ENCODE measurements at places on chromosomes 16 and 17.

DNA sequence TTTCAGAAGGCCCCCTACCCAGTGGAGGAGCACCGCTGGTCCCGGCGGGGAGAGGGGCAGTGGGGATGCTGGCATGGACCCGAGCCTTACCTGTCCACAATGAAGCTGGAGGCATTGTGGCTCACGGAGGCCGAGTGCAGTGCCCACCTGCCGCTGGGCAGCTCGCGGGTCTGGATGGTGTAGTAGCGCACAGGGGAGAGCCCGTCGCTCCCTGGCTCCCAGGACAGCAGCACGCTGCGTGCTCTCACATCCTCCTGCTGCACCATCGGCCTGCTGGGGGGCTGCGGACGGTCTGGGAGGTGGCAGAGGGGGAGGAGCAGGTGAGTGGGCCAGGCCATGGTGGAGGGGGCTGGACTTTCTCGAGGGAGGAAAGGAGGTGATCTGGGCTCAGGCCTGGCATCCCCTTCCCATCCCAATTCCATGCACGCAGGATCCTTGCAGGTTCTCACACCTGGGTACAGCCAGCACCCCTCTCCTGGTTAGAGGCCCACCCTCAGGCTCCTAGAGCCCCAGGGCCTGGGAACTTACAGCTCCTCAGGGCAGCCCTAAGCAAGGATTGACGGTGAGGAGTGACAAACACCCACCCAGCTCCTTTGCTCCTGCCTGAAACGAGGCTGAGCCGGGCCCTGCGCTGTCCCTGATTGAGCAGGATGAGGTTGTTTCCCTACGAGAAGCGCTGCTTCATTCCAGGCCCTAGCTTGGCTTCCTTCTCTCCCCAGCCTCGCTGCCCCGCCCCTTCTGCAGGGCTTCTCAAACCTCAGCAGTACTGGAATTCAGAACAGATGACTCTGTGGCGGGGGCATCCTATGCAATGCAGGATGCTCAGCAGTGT lies 76.2 kb upstream of the CDC42EP4 start:
- peak; percentile 69 for DNase-seq

GRCh38 chr17:79340333-79341221 lies 266.0 kb downstream of the ENGASE start:
- DNase-seq, result no peak

GRCh38 chr16:13335879-13336278 lies 434.5 kb downstream of the SHISA9 start:
- no peak for DNase-seq

DNA sequence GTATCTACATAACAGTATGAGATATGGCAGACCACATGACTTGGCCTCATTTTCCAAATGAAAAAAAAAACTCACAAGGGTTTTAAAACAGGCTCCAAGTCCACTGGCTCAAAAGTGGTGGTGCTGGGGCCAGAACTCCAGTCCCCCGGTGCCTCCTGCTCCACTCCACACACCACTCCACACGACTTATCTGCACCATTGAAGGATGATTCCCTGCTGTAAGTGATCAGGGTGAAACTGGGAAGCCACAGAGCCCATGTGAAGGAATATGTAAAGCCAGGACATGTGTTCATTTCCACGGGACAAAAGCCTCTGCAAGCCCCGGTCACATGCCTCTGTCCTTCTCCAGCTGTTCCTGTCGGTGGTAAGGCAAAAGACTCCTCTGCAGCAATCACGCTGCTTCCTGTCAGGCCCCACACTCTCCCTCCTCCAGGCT lies 97.2 kb downstream of the ZNF18 start:
- no peak for DNase-seq

- peak; percentile 39 for DNase-seq
Measured at GRCh38 chr16:16014329-16015224, 65.2 kb downstream of the ABCC1 start.

DNA sequence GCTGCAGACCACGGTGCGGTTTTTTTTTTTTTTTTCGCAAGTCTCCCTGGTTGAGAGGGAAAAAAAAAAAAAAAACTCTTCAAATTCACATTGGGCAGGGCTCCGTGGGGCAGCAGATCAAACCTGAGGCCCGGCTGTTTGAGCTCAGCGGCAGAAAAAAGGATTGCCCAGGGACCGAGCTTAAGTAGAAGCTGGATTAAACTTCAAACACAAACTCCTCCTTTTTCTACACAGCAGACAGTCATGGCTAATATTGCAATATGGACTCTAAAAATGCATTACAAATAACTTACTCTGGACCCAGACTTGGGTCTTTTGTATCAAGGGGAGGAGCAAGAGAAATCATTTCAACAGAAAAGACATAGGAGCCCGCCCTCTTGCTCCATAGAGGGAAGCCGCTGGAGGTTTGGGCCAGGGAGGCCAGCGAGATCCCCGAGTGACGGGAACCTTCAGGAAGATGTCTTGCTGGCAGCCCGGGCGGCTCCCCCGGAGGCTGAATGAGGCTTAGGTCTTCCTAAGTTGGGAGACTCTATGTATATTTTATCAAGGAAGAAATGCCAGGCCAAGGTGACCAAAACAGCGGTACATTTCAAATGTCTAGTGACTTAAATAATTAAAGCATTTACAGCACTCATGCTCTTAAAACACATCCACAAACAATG lies 167.7 kb downstream of the ZNF423 start:
- DNase-seq, result no peak

DNA sequence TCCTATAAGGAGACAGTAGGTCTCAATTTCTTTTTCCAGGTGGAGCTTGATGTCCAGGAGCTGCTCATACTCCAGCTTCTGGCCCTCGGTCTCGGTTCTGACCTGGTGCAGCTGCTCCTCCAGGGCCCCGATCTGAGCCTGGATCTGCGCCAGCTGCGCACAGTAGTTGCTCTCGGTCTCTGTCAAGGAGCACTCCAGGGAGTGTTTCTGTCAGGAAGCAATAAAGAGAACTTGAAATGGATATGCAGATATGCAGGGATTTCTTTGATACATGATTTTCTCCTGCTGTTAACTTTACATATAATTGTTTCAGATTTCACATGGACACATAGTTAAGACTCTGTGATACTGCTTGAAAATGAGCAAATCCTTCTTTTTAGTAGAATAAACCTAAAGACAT lies 4.7 kb downstream of the KRT25 start:
- DNase-seq, result no peak

DNA sequence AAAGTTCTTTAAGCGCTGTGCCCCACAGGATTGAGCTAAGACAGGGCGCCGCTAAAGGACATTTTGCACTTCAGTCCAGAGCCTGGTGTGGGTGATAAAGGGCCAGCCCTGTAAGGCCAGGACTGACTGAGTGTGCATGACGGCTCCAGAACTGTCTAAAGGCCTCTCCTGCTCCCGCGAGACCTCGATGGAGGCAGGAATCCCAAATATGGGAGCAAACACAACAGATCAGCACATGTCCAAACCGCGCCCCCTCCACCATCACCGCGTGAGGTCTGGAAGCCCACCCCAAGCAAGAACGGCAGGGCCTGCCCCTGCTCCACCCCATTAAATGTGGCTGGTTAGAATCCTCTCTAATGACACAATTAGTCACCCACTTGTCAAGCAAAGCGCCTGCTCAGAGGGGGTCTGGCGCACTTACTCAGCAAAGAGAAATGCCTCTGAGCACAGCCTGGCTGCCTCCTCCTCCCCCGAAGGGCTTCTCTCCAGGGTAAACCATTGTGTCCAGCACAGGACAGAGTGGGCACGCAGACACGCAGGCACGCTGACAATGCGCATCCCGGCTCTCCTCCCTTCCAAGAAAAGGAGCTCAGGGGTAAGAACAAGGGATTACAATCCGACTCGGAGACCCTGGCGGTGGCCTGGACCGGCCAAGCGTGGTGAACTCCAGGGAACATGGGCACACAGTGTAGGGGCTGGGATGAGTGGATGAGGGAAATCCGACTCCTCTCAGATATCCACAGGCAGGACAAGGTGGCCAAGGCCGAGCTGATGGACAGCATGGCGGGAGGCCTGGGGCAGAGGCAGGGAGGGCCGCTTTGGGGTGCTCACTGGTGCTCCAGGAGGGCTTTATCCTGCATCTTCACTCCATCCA lies 1.5 kb downstream of the MXRA7 start:
- DNase-seq, result peak; percentile 99

DNA sequence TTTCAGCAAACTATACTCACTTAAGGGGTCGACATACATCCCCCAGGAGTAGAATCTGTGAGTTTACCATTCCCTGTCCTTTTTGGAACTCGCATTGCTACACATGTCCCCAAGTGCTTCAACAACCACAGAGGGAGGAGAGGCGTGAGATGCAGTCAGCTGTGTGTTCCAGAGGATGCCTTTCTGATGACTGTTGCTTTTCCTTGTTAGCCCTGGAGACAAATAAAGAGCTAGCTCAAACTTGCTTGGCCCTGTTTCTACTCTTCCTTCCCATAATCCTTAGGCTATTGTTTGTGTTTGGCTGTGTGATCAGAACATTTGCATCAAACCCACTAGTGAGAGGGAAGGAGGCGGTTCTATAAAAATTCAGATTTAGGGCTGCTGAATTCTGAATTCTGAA lies 264.0 kb downstream of the ENGASE start:
- DNase-seq, result peak; percentile 2

- DNase-seq, result peak; percentile 54
Measured at GRCh38 chr16:30786115-30786935, 680 bp downstream of the ZNF629 start.

- no peak for DNase-seq
Measured at GRCh38 chr17:41340934-41341861, 9.4 kb downstream of the KRT33A start.

GRCh38 chr16:28505489-28506137 lies 1.0 kb downstream of the IL27 start:
- no peak for DNase-seq

DNA sequence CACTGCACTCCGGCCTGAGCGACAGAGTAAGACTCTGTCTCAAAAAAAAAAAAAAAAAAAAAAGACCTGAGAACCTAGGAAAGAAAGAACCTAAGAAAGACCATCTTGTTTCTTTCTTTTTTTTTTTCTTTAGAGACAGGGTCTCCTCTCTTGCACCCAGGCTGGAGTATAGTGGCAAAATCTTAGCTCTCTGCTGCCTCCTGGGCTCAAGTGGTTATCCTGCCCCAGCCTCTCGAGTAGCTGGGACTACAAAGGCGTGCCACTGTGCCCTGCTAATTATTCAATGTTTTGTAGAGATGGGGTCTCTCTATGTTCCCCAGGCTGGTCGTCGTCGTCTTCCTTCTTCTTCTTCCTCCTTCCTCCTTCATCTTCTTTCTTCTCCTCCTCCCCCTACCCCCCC lies 7.8 kb upstream of the BIRC5 start:
- DNase-seq, result no peak

DNA sequence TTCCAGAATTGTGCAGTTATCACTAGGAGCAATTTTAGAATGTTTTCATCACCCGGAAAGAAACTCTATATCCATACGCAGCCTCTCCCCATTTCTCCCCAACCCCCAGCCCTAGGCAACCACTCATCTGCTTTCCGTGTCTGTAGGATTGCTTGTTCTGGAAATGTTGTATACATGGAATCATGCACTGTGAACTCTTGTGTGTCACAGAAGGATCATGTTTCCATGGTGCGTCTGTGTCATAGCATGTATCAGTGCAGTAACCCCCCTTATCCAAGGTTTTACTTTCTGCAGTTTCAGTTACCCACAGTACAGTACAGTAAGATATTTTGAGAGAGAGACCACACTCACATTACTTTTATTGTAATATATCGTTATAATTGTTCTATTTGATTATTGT lies 299.4 kb downstream of the CPPED1 start:
- DNase-seq, result no peak

DNA sequence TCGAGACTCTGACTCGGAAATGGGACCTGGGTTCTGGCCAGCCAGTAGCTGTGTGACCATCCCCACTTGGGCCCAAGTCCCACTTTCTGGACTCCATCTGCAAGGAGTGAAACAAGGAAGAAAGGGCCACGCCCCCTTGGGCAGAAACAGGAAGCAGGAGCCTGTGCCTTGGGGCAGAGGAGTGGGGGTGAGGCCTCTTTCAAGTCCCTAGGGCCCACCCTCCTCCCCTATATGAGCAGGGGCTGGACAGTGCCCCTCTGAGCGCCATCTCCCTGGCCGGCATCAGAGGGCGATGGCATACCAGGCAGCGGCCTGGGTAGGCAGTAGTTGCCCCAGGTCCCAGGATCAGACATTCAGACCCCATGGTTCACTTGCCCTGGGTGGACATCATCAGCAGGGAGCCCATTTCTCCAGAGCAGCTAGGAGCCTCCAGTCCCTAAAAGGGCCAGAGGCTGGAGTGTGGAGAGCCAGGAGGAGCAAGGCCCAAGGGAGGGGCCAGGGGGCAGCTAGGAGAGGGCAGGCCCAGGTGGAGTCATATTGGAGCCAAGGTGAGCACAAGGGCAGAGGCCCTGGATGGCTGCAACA lies 7.1 kb downstream of the BCAR1 start:
- peak; percentile 73 for DNase-seq

GRCh38 chr17:4576729-4577322 lies 7.5 kb upstream of the SMTNL2 start:
- DNase-seq, result no peak

DNA sequence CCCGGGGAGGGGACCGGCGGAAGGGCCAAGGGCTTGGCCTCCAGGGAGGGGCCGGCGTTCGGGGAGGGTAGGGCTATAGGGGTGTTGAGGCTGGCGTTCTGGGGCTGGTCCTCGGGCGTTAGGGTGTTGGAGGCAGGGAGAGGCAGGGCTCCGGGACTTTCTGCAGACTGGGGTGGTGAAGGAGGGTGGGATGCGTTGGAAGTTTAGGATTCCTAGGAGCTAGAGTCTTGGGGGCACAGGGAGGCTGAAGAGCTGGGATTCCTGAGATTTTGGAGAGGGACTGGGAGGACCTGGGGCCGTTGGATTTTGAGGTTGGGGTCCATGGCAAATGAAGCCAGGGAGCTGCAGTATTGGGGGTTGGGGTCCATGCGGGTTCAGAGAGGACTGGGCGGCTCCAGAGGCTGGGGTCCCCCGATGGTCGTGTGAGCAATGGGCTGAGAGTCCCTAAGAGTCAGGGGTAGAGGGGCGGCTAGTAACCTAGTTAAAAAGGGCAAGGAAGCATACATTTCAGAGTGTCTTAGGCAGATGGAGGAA lies 740 bp downstream of the NFATC2IP start:
- no peak for DNase-seq

DNA sequence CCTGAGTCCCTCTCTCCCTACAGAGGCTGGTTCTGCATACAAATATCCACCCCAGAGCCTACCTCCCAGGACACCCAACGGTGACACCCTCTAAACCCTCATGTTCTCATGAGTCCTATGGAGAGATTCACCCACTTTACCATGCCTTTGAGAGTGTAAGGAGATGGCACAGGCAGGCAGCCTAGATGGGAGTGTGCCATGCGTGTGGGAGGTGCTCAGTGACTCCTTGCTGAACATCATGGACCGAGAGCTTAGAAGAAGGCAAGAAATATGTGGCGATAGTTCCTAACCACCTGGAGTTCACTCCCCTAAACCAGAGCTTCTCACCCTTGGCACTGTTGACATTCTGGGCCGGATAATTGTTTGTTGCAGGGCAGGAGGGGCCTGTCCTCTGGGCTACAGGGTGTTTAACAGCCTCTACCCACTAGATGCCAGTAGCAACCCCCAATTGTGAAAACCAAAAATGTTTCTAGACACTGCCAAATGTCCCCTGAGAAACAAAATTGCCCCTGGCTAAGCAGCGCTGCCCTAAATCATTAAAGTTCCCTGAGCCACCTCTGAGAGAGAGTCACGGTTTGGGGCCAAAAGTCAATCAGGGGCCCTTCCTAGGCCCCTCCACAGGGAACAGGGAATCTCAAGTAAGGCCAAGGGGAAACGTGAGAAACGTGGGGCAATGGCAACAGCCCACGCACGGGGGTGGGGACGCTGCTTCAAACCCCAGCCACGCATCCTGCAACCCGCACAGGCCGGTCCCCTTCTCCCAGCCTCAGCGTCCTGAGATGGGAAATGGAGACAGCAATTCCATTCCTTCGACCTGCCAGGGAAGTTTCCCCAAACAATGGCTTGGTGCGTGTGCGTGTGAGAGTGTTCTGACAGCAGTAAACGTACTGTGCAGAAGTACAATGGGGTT lies 66.8 kb downstream of the C16orf78 start:
- no peak for DNase-seq

- no peak for DNase-seq
Measured at GRCh38 chr16:2231016-2231931, 5.0 kb upstream of the DNASE1L2 start.

Data from fibroblast of upper back skin (primary cell).